Fibroblast of skin of abdomen (primary cell): ENCODE measurements at places on chromosomes 16 and 17.

GRCh38 chr17:36105781-36106492 is 2.3 kb downstream of the CCL4 start:
- DNase-seq = no peak

DNA sequence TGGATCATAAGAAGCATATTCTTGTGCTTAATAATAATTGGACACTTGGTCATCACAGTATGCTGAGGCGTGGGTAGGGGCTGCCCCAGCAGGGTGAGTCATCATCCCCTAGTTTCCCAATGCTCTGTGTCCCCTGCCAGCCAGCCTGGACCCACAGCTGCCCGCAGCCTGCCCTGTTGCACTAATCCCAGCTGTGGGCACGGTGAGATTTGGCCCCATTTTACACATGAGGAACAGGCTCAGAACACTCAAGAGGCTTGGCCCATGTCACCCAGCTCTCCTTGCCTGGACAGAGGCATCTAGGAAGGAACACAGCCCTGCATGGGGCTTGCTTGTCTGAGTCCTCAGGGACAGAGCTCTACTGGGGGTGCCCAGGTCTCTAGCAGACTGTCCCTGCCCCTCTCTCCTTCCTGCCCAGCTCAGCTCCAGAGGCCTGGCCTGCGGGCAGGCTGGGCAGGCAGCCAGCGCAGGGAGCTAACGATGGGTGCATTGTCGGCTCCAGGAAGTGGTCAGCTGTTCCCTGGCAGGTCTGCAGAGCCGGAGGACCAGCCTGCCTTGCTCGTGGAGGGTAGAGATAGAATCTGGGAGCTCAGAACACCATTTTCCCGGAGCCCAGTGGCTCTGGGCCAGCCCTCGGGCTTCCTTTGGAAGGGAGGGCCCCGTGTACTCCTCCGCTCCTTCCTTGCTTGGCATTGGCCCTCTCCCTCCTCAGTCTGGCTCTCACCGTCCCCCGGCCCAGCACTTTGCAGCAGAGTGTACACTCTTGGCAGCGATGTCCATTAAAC is 189.4 kb downstream of the RAB11FIP4 start:
- peak; percentile 41 for DNase-seq

- DNase-seq = no peak
Measured at GRCh38 chr16:11391576-11391975, 46.3 kb downstream of the RMI2 start.

- DNase-seq = no peak
Measured at GRCh38 chr17:50627036-50627781, 7.5 kb upstream of the ABCC3 start.

DNA sequence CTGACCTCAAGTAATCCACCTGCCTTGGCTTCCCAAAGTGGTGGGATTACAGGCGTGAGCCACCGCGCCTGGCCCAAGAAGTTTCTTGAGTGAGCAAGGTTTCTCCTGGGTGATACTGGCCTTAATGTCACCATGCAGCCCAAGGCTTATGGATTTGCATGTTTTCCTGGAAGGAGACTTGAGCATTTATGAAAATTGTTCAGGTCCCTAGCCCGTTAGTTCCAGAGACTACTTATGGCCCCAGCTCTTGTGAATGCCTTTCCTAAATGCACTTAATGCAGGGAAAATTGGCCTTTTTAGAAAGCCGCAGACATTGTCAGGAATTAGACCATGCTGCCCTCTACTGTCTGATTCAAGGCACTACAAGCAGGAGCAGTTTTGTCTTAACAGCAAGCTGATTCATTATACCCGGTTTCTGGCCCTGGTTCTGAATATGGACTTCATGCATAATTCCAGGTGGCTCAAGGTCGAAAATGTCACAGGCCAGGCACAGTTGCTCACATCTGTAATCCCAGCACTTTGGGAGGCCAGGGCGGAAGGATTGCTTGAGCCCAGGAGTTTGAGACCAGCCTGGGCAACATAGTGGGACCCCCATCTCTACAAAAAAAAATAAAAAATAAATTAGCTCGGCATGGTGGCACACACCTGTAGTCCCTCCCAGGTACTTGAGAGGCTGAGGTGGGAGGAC is 91.3 kb downstream of the SNX29 start:
- DNase-seq = peak; percentile 73

GRCh38 chr17:80922580-80923160 is 69.0 kb upstream of the CHMP6 start:
- no peak for DNase-seq

- peak; percentile 74 for DNase-seq
Measured at GRCh38 chr17:68378268-68379176, 78.8 kb downstream of the WIPI1 start.

DNA sequence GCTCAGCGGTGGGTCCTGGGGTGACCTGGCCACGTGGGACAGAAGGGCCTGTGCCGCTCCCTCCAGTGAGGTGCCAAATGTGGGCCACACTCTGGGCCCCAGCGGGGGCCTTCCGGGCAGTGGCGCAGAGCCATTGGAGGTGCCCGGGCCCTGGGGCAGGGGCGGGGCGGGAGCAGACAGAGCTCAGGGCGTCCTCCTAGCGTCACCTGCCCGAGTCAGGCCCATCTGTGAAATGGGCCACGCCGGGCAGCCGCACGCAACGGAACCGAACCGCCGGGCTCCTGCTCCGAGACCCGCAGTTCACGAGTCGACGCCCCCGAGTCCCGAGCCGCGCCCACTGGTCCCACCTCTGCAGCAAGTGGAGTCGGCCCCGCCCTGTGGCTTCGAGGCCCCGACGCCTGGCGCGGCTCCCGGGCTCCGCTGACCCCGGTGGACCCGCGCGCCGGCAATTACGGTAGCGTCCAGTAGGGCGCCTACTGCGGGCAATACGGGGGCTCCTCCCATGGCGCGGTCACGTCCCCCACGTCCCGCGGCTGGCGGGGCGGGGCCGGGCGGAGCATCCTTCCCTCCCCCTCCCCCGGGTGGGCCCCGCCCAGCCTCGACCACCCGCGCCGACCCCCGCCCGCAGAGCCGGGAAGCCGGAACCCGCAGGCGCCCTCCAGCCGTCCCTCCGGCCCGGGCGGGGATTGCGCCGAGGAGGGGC is 1.9 kb downstream of the SLC16A3 start:
- peak; percentile 86 for DNase-seq

DNA sequence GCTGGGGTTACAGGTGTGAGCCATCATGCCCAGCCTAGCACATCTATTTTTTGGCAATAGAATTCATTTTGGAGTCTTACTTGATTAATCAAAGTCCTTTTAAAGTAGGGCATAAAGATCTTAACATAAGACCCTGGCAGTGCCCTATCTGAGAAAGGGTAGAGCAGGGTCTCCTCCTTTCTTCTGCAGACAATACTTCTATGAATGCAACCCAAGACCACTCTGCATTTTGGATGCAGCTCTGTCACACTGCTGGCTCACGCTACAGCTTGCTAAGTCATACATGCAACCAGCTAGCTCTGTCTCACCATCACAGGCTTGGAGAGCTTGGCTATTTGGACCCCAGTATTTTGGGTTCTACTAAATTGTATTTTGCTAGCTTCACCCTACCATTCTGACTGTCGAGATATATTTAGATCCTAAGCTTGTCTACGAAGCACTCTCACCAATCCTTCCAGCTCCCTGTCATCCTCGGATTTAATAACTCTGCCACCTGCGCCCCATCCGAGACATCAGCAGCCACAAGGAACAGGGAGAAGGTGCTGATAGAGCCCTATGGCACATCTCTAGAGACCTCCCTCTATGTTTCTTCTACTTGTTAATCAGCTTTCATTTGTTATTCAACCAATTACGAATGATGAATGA is 45.1 kb downstream of the RBFOX3 start:
- DNase-seq = no peak

DNA sequence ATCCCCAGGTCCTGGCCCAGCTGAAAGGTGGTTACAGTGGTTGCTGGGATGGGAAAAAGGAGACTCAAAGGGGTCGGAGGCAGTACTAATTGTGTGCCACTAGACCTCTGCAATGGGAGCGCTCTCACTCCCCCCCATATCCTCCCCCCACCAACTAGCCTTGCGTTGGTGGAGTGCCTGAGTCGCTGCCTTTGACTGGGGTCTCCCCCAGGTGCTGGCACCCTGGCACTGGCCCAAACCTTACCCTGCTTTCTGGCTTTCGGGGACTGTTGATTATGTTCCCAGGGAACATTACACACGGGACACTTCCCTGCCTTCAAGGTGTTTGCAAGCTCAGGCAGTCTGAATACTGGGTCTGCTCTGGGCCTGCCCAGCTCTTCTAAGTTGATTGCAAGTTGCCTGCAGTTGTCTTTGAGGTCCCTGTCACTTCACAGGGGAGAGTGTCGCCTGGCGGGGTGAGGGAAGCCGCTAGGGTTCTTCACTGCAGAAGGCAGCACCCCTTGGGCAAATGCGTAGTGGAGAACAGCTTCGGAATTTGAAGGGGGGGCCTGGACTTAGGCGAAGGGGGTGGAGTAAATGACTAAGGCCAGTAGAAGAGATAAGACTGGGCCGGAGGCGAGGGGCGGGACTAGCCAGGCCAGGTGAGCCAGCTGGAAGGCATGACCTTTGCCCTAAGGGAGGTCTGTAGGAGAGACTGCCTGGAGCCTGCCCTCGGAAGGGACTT is 98.0 kb downstream of the RAB11FIP4 start:
- DNase-seq = no peak

- no peak for DNase-seq
Measured at GRCh38 chr17:4540687-4541327, 14.4 kb downstream of the MYBBP1A start.

DNA sequence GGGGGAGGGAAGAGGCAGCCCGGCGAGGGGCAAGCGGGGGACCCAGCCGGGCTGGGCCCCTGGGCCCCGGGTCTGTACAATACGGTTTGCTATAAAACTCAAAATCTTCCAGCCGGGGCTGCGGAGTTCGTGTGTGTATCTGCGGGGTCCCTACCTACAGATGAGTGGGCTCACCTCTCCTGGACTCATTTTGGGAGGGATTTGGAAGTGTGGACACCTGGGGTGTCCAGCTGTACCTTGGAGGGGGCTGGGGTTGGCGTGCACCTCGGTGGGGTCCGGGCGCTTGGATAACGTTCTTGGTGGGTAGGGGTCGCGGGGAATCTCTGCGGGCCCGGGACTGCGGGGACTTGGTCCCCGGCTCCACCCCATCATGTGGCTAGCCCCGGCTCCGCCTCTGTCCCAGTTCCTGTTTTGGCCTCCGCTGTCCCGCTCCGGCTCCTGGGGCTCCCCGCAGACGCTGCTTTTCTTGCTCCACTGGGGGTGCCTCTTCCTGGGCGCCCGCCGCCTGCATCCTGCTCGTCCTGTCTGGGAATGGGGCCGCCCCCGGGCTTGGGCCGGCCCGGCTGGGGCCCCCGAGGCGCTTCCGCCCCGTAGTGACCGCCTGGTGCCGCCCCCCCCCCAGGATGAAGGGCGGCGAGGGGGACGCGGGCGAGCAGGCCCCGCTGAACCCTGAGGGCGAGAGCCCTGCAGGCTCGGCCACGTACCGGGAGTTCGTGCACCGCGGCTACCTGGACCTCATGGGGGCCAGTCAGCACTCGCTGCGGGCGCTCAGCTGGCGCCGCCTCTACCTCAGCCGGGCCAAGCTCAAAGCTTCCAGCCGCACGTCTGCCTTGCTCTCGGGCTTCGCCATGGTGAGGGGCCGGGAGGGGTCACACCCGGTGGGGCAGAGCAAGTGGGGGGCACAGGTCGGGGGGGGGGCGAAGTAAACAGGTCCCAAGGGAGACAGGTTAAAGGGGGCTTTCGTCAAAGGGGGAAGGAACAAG is at the start of gene ORAI3:
TSS of gene ORAI3 (plus strand) at position 402 of the 983 bp plus-strand sequence. CDS start at position 624, 222 bp downstream.
- peak; percentile 43 for DNase-seq

GRCh38 chr17:17900615-17901520 is 64.1 kb upstream of the SREBF1 start:
- peak; percentile 98 for DNase-seq

- DNase-seq = no peak
Measured at GRCh38 chr17:36002631-36003030, 1.3 kb upstream of the CCL15 start.

DNA sequence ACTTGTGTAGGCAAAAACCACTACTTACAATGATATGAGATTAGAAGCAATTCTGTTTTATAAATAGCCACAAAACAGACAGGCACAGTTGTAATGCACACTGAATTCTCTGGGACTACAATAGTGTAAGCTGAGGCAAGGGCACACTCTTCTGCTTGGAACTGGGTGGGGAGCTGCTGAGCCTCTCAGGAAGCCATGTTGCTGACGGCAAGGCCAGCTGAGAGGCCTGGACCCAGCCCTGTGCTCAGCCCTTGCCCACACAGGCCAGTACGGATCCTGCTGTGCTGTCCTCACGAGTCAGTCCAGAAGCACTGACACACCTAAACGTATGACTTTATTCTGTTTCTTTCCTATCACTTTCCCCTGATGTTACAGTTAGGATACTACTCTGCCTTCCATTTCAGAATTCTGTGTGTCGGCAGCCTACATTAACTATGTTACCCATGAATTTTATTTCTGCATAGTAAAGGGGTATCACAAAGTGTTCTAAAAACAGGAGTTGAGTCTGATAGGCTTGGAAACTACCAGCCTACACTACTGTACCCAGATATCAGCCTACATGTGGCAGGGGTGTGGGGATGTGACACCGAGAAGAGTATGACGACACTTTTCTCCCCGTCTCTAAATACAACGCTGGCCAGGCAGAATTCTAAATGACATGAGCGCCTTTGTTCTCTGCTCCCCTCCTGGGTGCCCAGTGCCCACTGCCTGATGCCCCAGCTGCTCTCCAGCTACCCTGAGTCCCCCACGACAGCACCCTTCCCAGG is 41.1 kb upstream of the FAAP100 start:
- no peak for DNase-seq

DNA sequence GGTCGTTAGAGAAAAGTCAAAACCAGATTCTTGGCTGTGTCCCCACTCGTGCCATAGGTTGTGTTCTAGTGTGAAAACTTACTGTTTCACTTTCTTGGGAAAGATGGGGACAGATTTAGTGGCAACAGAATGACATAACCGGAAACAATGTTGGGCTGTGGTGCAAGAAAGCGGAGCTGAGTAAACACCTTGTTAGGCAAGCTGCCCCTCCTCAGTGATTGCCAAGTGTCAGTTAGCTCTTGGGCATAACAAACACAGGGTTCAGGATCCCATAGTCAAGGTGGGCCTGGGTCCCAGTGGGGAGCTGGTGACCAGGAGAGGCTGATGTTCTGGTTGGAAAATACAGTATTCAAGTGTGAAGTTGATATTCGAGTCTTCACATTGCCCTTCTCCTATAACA is 15.4 kb downstream of the UBN1 start:
- DNase-seq = no peak

DNA sequence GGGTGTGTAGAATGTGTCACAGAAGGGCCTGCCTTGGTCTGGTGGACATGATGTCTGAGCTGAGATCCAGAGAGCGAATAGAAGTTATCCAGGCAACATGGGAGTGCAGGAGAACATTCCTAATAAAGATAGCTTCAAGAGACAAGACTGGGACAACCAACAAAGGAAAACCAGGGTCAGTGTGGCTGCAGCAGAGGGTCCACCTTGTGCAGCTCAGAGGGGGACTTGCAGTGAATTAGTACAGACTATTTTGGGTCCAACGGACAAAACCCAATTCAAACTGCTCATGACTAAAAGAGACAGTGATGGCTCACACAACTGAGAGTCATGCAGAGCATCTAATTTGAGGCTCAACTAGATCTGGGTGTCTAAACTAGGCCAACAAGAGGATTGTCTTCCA is 192.1 kb downstream of the CBLN1 start:
- DNase-seq = no peak

GRCh38 chr17:82528484-82529265 is 9.1 kb downstream of the FOXK2 start:
- DNase-seq = no peak
